ENCODE measurements at places on chromosomes 13 and 19.
A peak's percentile ranks its signal among the peaks of the same experiment; 100 is the strongest.

GRCh38 chr19:12703046-12703445, 6.6 kb upstream of the FBXW9 start:
- no peak for DNase-seq

DNA sequence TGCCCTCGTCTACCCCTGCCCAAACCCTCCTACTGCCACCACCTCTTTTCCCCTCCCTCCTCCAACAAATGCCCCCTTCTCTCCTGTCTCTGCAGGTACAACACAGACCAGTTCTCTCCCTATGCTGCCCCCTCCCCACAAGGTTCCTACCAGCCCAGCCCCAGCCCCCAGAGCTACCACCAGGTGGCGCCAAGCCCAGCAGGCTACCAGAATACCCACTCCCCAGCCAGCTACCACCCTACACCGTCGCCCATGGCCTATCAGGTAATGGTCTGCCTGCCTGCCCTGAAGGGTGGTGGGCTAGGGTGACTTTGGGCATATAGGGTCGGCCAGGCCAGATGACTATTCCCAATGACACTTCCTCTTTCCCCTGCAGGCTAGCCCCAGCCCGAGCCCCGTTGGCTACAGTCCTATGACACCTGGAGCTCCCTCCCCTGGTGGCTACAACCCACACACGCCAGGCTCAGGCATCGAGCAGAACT, 6.5 kb upstream of the TIMM50 start:
- peak; percentile 83 for DNase-seq

DNA sequence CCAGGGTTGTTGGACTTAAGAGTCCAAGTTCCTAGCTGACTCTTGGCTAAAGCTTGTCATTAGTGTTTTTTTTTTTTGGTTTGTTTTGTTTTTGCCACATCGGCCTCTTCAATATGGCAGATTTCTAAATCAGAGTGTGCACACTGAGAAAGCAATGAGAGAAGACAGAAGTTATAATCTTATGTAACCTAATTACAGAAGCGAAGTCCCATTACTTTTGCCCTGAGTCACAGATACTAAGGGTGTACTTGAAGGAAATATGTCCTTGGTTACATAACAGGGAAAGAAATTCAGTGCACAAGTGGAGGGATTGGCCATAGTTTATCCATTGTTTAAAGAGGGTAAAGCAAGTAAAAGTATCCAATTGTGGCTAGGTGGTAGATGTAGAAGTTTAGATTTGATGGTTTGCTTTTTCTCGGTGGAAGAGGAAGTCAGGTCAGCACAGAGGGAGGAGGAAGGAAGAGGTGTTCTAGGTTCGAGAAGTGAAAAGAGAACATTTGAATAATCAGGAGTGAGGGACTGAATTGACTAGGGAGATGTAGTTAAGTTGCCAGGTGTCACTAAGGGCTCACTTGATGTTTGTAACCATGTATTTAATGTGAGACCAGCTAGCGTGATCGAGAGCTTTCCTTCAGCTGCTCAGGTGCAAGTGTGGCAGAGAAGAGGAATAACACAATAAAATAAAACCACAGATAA, 12.2 kb downstream of the GTF2F2 start:
- DNase-seq, result no peak

- DNase-seq, result no peak
Observed at GRCh38 chr19:17510220-17510993, 1.0 kb upstream of the PGLS start.

GRCh38 chr19:38093587-38093986, 130.4 kb downstream of the DPF1 start:
- DNase-seq, result no peak

DNA sequence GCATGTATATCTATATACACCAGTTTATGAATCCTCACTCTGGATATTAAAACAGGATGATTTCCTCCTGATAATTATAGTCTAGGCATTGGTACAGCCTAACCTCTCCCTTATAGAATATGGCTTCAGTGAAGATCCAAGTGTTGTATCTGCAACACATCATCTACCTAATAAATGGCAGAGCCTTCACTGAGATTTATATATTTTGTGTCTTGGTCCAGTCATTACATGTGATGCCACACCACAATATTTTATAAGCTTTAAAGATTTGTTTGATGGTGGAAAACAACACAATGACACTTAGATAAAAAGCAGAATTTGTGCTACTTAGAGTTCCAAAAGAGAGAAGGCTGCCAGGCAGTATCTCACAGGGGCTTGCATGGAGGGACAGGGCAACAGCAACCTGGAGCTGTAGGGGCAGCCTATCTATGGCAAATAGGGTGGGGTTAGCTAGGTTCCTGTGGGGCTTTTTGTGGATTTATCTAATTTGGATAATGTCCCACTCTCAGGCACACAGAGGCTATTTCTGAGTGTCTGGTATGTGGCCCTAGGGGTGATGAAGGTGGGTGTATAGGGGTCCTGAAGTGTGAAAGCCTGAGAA, 1736.7 kb upstream of the PRR20A start:
- no peak for DNase-seq

DNA sequence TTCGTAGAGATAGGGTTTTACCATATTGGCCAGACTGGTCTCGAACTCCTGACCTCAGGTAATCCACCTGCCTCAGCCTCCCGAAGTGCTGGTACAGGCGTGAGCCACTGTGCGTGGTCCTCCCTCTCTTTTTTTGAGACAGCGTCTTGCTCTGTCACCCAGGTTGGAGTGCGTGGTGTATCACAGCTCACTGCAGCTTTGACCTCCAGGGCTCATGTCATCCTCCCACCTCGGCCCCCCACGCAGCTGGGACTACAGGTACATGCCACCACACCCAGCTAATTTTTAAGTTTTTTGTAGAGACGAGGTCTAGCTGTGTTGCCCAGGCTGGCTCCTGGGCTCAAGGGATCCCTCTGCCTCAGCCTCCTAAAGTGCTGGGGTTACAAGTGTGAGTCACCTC, 18.2 kb downstream of the ZSCAN18 start:
- no peak for DNase-seq

- DNase-seq, result no peak
Observed at GRCh38 chr19:41566001-41566400, 10.0 kb upstream of the CEACAM21 start.

GRCh38 chr19:47768604-47769003, 9.9 kb upstream of the SELENOW start:
- DNase-seq, result no peak

- no peak for DNase-seq
Observed at GRCh38 chr13:23817136-23817535, 72.1 kb downstream of the MIPEP start.

DNA sequence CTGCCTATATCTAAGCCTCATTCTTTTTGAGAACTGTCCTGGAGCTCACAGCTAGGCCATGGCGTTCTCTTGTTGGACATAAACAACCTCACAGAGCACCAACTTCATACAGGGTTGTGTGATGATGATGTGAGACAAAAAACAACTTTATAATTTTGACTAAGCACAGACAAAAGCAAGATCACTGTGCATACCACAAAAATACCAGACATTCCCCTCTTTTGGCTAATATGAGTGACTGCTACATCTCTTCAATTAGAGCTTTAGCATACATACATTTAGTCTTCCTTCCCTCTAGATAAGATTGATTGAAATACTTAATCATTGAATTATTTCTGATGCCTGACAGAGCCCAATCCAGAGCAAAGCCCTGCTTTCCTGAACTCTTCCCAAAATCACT, 8.3 kb downstream of the MAB21L1 start:
- DNase-seq, result no peak

DNA sequence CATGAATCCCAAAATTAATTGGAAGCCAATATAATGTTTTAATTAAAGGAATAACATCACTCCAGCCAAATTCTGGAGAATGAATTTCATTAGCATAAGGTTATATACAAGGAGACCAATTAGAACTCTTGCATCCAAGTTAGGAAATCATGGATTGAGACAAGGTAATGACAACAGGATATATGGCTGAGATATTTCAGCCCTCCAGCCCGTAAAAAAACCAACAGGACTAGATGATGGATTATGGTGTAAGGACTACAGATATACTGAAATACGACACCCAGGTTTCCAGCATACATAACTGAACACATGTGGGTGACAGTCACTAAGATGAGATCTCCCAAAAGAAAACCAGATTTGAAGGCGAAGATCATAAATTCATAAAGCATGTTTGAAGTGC, 56.5 kb downstream of the TSC22D1 start:
- no peak for DNase-seq

- peak; percentile 36 for DNase-seq
Observed at GRCh38 chr13:30334663-30335386, 27.5 kb upstream of the KATNAL1 start.
